Muscle of back (tissue), 13 donors: ENCODE measurements at places on chromosomes 5 and 9.

DNA sequence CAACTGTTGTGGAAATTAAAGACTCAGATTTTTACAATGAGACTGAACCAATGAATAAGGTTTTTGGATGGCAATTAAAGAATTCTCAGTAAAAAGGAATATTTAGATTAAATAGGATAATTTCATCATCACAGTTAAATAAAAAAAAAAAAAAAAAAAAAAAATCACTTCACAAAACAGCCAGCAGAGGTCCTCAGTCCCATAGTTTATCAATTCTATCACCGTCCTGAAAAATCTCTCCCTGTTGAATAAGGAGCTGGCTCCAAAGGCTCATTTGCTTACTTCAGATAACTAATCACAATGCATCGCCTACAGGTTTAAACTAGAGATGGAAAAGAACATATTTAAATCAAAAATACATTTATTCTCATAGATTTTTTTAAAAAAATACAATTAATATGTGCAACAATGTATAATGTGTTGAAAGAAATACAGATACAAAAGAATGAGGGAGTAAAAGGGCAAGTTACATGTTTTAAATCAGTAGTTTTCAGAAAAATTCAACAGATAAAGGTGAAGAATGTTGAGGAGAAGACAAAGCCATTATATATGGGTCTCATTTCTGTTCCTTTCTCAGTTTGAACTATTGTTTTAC lies 175.8 kb upstream of the CHD1 start:
- peak; percentile 15 for DNase-seq

GRCh38 chr5:92050970-92051369 lies 667.9 kb upstream of the ARRDC3 start:
- no peak for DNase-seq

DNA sequence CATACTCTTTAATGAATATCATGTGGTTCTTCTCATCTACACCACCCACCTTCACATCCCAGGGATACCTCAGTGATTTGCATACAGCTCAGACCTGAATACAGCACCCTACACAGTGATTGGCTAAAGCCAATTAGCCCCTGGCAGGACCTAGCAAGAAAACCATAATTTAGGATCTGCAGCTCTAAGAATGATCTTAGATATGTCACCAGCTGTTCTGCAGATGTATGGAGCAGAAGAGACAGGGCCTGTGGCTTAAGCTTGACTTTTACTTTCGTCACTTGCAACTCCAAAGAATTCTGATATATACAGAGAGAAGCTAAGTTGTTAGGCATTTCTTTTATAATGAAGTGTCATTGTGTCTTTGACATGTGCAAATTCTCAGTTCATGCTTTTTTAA lies 483.2 kb upstream of the C9orf72 start:
- DNase-seq, result no peak

GRCh38 chr5:119315516-119315949 lies 40.3 kb upstream of the TNFAIP8 start:
- no peak for DNase-seq

GRCh38 chr5:172638209-172638768 lies 2.8 kb upstream of the NEURL1B start:
- no peak for DNase-seq

DNA sequence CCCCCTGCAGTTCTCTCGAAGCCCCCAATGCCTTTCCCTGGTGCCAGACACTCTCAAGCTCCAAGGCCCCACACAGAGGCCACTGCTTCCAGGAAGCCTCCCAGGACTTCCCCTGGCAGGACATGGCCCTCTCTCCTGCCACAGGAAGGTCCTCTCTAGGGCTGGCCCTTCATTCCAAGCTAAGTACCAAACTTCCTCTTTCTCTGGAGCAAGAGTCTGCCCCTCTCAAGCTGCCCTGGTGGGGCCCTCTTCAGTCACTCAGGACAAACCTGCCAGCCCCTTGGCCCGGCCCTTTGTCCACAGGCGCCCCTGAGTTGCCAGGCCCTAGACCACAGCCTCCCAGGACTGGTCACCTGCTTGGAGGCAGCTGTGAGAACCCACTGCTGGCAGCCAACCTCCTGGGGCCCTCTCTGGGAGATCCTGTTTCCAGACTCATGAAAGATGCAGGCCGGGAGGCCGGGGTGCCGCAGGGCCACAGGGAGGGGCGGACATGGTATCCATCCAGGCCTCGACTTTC lies 6.6 kb downstream of the NINJ1 start:
- DNase-seq, result no peak

- DNase-seq, result no peak
These were observed 206.1 kb downstream of the TUSC1 start for GRCh38 chr9:25472085-25472607.

- DNase-seq, result no peak
These were observed 179.6 kb upstream of the PUM3 start for GRCh38 chr9:3023449-3023848.

DNA sequence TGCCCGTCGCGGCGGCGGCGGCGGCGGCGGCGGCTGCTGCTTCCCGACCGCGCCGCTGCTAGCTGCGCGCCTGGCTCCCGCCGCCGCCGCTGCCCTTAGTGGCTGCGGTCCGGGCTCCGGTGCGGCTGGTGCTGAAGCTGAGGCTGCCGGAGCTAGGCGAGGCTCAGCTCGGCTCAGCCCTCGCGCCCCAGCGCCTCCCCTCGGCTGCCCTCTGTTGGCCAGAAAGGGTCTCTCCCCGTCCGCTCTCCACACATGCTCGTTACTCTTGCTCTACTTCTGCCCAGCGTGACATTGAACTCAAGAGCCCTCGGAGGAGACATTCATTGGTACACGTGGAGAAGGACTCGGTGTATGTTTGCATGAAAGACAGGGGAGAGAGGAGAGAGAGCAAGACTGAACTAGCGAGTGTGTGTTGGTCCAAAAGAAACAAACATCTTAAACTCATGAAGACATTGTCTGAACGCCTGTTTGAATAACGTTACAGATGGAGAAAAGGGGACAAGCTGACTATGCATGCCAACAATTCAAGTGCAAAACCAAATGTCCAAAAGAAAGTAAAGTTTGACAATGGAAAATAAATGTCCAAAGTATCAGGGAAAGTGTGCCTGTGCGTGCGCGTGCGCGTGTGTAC lies at the start of gene HCN1:
Gene HCN1, minus strand, starts transcription at position 175 of the 631 bp plus-strand sequence.
- DNase-seq, result peak; percentile 89

DNA sequence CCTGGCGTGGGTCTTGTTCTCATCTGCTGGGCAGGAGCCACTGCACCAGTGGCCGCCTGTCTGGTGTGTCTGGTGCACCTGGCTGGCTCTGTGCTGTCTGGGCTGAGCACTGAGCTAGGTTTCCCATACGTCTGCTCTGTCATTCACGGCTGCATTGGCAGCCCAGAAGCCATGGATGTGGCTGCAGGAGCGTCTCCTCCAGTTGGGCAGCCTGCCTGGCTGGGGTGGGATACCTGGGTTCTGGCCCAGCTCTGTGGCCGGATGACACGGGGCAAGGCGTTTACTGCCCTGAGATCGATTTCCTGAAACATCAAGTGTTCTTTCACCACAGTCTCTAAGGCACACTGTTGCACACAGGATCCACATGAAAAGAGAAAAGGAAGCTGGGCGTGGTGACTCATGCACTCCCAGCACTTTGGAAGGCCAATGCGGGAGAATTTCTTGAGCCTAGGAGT lies 25.5 kb upstream of the SLC25A51 start:
- no peak for DNase-seq

- no peak for DNase-seq
These were observed 42.4 kb downstream of the STARD4 start for GRCh38 chr5:111469903-111470302.

- DNase-seq, result no peak
These were observed 59.2 kb upstream of the IL17B start for GRCh38 chr5:149438281-149438680.

GRCh38 chr5:172860520-172861443 lies 26.7 kb downstream of the ERGIC1 start:
- DNase-seq, result peak; percentile 79

GRCh38 chr5:90353254-90353653 lies 56.3 kb downstream of the CETN3 start:
- no peak for DNase-seq

DNA sequence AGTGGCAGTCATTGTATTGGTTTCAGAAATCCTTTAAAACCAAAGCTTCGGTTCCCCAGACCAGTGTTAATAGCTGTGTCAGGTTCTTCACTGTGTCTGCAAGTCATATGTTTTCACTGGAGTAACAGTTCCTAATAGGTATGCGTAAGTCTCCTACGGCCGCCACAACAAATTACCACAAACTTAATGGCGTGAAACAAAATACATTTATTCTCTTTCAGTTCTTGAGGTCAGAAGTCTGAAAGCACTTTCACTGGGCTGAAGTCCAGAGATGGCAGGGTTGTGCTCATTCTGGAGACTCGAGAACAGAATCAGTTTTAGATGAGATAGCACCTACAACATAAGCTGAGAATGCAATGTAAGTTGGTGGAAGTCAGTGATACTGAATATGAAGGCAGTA lies 556.2 kb downstream of the TLE4 start:
- DNase-seq, result no peak

DNA sequence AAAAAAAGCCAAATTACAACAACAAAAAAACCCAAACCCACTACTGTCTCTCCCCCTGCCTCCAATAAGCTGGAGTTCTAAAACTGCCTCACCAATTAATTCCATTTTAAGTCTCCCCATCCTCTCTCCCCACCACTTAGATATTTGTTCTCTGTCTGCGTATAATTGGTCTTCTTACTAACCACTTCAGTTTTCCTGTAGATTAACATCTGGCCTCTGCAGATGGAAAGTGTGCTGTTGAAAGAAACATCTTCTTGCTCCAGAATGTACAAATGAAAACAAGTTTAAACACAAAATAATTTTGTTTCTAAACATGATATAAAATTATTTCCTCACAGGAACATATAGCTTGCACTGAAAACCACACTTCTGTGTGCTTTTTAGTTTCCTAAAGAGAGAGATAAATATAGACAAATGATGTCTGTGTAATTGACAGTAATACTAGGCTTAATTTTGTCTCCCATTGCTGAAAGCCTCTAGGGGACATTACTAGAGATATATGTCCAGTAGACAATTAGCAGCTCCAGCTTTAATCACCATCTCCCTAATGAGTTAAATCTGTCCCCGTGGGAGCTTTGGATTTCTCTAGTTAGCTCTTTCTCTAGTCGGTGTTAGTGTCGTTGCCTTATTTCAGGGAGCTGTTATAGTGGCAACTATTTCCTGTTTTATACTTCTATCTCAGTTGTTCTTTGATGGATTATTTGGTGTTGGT lies 164.0 kb downstream of the ARHGAP26 start:
- DNase-seq, result no peak

DNA sequence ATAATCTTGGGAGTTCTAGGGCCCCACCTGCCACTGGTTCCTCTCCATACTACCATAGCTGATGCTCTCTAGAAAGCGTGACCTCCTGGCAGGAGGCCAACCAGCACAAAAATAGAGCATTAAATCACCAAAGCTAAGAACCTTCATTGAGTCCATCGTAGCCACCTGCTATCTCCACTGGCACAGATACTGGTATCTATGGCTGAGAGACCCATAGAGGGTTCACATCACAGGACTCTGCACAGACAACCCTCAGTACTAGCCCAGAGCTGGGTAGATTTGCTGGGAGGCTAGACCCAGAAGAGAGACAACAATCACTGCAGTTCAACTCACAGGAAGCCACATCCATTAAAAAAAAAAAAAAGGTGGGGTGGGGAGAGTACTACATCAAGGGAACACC lies 509.1 kb downstream of the DTWD2 start:
- DNase-seq, result no peak

DNA sequence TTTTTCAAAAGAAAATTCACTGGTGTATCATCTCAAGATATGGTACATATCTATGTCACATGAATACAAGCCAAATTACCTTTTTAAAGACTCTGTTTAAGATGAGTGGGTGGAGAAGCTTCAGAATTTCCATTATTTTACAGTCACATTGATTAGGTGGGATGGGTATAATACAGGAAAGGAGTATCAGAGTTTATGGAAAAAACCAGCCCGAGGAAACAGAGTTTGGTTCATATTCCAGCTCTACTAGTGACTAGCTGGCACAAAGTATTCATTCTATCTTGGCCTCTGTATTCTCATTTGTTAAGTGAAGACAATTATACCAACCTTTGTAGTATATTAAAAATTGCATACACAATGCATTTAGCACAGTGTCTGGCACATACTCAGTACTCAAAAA lies 46.5 kb upstream of the CDK5RAP2 start:
- no peak for DNase-seq

- no peak for DNase-seq
These were observed 197.0 kb downstream of the SYK start for GRCh38 chr9:90998573-90998972.

GRCh38 chr5:123217173-123217572 lies 128.1 kb downstream of the PRDM6 start:
- no peak for DNase-seq

DNA sequence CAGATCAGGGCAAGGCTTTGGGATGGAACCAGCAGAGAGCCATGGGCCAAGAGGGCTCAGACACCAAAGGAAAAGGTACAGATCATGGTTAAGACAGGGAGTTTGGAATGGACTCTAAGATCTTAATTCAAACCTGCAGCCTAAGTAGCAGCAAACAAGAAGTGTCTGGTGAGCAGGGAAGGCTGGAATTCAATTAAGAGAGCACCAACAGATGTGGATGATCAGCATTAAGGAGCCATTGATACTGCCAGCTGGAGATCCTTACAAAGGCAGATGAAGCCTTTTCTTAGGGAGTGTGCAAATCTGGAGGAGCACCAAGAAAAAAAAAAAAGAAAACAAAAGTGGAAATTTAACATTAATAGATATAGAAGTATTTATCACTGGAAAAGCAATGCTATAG lies 516.8 kb downstream of the RASEF start:
- no peak for DNase-seq
